ENCODE measurements at places on chromosomes 5 and 9. TPM values are rescaled to one million over a fixed set of nuclear protein-coding genes. Genes with fewer than 3 reads are reported as not detected.

DNA sequence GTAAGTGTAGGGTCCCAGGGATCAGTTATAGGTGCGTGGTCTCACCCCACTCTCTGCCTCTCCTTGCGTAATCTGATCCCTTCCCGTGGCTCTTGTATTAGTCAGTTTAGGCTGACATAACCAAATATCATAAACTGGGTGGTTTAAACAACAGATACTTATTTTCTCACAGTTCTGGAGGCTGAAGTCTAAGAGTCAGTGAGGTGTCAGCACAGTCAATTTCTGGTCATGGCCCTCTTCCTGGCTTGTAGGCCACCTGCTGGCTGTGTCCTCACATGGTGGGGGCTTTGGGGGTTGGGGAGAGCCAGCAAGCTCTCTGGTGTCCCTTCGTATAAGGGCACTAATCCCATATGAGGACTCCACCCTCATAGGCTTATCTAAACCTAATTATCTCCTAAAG is 32.3 kb downstream of the CARTPT start:
- DNase-seq, result no peak

DNA sequence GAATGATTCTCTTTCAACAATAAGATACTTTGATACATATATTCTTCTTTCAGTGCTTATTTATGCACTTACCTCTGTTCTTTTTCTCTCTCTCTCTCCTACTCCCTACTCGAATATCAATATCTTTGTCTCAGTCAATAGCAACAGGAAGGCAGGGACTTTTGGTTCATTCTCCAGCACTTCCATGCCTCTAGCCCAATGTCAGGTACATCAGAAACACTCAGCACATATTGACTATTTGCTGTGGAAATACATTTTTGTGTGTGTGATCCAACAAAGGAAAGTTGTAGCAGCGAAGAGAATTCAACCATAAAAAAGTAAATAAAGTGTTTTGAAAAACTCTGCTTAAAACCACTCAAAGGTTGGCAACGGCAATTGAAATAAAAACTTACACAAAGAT is 12.6 kb downstream of the DIRAS2 start:
- no peak for DNase-seq

GRCh38 chr5:22651355-22651754 is 201.8 kb downstream of the CDH12 start:
- no peak for DNase-seq

DNA sequence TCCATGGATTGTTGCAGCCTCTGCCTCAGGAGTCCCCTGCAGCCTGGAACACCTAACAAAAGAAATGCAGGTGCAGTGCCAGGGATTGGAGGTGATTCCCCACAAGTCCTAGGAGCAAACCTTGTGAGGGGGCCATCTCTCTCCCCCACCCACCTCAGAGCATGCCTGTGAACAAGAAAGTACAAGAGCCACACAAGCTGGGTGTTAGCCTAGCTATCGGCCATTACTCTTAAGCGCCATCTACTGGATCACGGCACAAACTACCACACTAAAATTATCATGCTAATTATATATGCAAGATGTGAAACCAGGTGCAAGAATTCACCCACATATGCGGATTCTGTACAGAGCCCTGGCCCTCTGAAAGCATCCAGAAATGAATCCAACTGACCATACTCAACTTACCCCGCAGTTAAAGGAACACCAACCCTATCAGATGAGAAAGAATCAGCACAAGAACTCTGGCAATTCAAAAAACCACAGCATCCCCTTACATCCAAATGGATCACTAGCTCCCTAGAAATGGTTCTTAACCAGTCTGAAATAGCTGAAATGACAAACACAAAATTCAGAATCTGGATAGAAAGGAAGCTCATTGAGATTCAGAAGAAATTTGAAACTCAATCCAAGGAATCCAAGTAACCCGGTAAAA is 16.5 kb upstream of the PRSS3 start:
- DNase-seq, result no peak

DNA sequence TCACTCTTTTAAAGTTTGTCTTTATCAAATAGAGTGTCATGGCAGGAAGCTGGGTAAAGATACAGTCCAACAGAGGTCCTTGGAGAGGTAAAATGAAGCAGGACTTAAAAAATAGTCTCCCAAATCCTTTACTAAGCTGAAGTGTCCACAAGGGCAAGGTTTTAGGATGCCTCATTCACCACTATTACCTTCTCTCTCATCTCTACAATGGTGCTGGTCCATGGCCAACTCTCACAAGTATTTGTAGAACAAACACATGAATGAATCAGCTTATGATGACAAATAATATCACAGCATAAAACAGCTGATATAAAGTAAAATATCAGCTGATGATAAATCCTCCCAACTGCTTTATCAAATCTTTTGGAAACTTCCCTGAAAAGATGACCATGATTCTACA is 162.3 kb upstream of the ZNF462 start:
- DNase-seq, result no peak

DNA sequence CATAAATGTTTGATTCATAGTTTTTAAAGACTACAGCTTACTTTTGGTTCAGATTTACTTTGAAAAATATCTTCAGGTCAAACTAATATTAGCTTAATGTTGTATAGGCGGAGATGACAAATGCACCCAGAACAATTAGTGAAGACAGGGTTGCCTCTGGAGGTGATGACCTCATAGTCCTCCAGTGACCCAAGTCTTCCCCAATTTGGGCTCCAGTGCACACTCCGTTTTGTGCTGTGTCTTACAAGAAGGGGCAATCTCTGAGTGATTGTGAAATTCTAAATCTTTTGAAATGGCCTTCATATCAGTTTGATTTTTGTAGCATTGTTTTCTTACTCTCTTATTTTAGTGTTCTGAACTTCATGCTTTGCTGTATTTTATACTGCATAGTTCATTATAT is 57.6 kb downstream of the DENND4C start:
- no peak for DNase-seq

- peak; percentile 74 for DNase-seq
These were observed at the start of gene FCN1 for GRCh38 chr9:134917431-134918373. FCN1 (minus strand) TSS chr9:134917912; CDS start chr9:134917871, 41 bp downstream.

DNA sequence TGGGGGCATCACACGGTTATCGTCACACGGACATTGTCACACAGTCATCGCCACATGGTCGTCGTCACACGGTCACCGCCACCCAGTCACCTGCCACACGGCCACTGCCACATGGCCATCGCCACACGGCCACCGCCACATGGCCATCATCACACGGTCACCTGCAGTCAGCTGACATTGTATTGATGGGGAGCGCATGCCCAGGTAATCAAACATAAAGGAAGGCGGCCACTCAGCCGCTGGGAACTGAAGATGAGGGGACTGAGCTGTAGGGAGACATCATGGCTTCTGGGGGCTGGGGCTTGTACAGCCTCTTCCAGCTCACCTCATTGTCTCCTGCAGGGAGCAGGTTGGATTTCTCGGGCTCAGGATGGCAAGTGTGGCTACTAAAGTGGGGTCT is 49.2 kb downstream of the MRPL36 start:
- peak; percentile 72 for DNase-seq

DNA sequence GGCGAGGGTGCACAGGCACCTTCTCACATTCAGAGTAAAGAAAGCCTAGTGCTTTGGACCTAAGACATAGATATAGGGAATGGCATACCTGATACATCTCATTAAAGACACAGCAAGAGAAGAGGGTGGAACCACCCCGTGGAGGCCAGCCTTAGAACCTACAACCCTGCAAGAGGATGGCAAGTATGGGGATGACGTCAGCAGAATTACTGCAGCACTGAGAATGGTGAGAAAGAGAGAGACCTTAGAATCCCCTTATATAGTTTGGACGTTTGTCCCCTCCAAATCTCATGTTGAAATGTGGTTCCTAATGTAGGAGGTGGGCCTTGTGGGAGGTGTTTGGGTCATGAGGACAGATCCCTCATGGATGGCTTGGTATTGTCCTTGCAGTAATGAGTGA is 28.2 kb upstream of the ADCY2 start:
- no peak for DNase-seq

- no peak for DNase-seq
These were observed 6.1 kb downstream of the SLC31A1 start for GRCh38 chr9:113227436-113227835.

GRCh38 chr5:56545016-56545415 is 270.3 kb upstream of the MAP3K1 start:
- DNase-seq, result no peak

GRCh38 chr9:124259158-124259808 is 1.5 kb downstream of the NEK6 start:
- no peak for DNase-seq

GRCh38 chr5:37272511-37272910 is 23.3 kb upstream of the CPLANE1 start:
- DNase-seq, result no peak

- DNase-seq, result no peak
These were observed 122.3 kb upstream of the IL12B start for GRCh38 chr5:159452480-159453167.

DNA sequence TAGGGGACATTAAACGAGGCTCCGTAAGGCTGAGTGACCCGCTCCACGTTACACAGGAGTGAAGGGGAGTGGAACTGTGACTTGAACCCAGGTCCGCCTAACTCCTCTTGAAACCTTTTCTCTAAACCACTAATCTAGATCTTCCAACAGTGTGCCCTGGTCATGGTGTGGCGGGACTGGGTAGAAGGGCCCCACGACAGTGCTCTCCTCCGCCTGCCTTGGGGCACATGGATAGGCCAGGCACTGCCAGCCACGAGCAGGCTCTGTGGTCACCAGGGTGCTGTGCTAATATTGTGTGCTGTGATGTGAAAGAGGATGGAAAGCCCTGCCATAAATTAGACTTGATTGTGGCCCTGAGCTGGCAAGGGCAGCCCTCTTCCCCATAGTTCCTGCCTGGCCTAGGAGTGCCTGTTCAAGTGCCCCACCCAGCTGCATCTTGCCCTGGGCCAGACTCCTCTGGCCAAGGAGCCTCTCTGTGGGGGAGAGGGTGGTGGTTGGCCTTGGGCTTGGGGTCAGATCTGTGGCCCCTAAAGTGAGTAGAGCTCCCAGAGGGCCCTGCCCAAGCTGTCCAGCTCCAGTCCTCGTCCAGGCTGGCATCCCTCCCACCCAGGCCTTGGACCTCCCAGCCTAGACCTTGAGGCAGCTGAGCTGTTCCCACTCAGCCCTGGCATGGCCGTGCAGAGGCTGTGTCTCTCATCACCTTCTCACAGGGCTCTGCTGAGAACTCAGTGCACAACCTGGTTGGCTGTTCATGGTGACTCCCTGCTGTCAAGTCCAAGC is 67.8 kb upstream of the TBC1D2 start:
- DNase-seq, result no peak

DNA sequence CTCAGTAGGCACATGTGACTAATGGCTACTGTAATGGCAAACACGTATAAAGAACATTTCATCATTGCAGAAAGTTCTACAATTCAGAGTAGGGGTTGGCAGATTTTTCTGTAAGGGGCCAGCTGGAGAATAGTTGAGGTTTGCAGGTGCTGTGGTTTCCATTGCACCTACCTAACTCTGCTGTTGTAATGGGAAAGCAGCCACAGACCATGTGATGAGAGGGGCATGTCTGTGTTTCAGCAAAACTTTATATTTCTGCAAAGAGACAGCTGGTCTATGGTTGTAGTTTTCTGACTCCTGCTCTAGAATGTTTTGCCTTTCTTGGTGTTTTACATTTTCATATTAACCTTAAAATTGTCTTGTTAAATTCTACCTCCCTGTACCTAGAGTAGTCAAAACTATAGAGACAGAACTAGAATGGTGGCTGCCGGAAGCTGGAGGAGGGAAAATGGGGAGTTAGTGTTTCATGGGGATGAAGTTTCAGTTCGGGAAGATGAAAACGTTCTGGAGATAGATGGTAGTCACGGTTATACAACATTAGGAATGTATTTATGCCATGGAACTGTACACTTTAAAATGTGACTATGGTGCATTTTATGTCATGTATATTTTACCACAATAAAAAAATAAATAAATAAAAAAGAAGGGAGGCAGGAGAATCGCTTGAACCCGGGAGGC is 44.3 kb downstream of the NUP214 start:
- DNase-seq, result no peak

GRCh38 chr5:82549263-82549662 is 271.1 kb upstream of the RPS23 start:
- DNase-seq, result no peak

DNA sequence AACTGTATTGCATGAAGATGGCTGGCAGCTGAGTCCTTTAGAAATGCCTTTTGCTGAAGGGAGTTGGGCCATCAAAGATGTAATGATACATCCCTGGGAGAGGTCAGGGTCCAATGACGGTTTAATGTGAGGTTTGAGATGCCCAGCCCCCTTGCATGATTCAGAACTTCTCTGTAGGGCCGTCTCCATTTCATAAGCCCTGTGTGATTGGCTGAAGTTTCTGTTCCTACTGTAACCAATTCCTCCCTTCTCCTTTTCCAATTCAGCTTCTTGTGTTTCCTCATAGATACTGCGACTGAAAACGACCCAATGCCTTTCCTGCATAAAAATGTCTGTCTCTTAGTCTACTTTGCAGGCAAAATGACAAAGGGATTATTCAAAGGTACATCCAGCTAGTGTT is 47.9 kb upstream of the ST8SIA4 start:
- DNase-seq, result no peak

- no peak for DNase-seq
These were observed 38.8 kb upstream of the RPL26L1 start for GRCh38 chr5:172920447-172920849.

DNA sequence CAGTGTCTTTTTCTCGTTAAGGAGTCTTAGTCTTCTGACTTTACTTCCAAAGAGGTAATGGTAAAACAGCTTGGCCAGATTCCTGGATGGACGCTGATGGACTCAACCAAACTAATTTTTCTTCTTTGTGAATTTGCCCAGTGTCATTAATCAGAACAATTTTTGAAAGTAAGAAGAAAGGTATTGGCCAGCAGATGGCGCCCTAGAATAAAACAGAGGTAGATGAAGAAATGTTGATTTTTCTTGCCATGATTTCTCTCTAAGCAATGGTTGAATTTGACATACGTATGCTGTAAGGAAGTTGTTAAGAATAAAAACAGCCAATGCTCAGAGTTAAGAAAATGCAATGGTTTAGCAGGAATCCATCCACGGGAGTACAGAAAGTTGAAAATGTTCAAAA is 500.0 kb downstream of the DIRAS2 start:
- no peak for DNase-seq

DNA sequence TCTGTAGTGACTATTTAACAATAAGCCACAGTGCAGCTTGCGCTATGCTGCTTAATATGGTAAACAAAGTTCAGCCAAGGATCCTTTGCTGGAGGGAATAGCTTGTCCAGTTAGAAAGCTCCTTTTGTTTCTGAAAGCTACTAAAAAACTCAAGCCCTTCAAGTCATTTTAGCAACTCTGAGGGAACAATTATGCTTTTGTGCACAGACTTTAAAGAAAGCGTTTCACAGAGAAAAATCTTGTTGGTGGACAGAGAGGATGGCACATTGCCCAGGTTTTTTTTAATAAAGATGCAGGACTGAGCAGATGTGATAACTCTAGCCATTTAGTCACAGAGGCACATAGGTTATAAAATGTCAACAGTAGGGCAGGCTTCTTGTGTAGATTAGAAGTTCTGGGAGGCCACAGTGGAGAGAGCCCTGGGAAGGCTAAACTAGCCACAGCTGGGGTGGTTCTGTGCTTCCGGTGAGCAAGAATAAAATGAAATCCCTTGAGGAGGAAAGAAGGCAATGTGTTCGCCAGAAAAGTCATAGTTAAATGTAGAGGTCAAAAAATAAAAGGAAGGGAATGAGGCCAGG is 63.4 kb downstream of the ALDH7A1 start:
- peak; percentile 32 for DNase-seq

SLC6A18 gene
- not detected for total RNA-seq

PCDHB5 gene
- total RNA-seq, result 7.5 TPM

OR2V2 gene
- not detected for total RNA-seq

OR13F1 gene
- total RNA-seq, result not detected

CBY3 gene
- total RNA-seq, result not detected

S100Z gene
- not detected for total RNA-seq

SOWAHA gene
- not detected for total RNA-seq

RFX3 gene
- total RNA-seq, result 9.4 TPM

TNFSF8 gene
- total RNA-seq, result not detected

DMRTA1 gene
- 0.18 TPM for total RNA-seq

TTC1 gene
- total RNA-seq, result 49.4 TPM

IFNA13 gene
- not detected for total RNA-seq
